Colonic mucosa (tissue), 4 donors: ENCODE measurements at places on chromosomes 5 and 9. TPM values are rescaled to one million over a fixed set of nuclear protein-coding genes. Genes with fewer than 3 reads are reported as not detected.

DNA sequence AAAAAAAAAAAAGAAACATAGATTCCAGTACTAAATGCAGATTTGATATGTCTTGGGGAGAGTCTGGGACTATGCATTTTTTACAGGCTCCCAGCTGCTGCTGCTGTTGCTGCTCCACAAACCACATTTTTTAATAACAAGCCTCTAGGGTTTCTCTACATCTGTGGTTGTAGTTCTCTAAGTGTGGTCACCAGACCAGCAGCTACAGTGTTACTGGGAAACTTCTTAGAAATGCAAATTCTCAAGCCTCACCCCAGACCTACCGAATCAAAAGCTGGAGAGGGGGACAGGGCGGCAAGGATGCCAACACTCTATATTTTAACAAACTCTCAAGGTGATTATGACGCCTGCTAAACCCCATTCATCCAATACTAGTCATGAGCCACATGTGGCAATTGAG is 293.4 kb upstream of the PTGER4 start:
- DNase-seq, result no peak
- no peak overlapping the region for H3K27ac ChIP-seq
- no peaks in the 10 kb centered on the region for H3K36me3 ChIP-seq
- H3K4me3 ChIP-seq, result no peak overlapping the region

GRCh38 chr5:124460642-124461041 is 285.8 kb downstream of the ZNF608 start:
- no peaks in the 10 kb centered on the region for H3K4me1 ChIP-seq
- H3K27ac ChIP-seq, result no peak overlapping the region
- H3K27me3 ChIP-seq, result no peaks in the 10 kb centered on the region

DNA sequence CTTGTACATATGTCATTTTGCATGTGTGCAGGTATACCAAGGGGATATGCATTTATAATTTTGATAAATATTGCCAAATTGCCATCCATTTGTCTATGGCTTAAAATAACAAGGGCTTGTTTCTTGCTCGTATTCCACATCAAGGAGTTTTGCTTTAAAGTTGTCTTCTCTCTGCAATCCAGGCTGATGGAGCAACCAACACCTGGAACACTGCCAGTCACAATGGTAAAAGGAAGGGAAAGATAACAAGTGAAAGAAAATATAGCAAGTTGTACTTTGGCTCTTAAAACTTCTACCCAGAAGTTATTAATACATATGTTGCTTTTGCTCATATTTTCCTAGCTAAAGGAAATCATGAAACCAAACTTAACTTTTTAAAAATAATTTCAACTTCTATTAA is 156.9 kb downstream of the UNC13B start:
- no peak for DNase-seq
- H3K27ac ChIP-seq, result no peak overlapping the region
- no peak overlapping the region for H3K4me3 ChIP-seq
- H3K27me3 ChIP-seq, result no peaks in the 10 kb centered on the region

The SPATA31D4 gene
- not detected for total RNA-seq

The IFNA21 gene
- total RNA-seq, result not detected

The NIPAL4 gene
- not detected for total RNA-seq
